ENCODE measurements at places on chromosomes 2 and 18.

- peak; percentile 47 for DNase-seq
These were observed 229.9 kb upstream of the HDAC4 start for GRCh38 chr2:239630618-239631286.

DNA sequence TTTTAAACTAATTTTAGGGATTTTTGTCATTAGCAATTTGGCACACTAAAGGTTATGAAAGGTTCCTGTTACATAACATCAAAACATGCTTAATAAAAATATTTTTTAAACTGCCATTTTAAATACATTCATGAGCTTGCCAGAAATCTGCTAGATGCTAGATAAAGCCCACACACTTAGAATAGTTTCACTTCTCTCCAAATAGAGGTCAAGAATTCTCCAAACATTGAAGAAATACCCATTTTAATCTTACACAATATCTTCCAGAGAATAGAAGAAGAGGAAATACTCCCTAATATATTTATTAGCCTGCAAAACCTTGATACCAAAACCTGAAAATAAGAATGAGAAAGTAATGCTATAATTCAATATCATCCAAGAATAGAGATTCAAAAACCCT, 247.5 kb downstream of the PTH2R start:
- no peak for DNase-seq

GRCh38 chr2:45382744-45383143, 228.3 kb downstream of the SRBD1 start:
- no peak for DNase-seq

GRCh38 chr2:78093436-78093835, 571.3 kb upstream of the LRRTM4 start:
- DNase-seq = no peak

DNA sequence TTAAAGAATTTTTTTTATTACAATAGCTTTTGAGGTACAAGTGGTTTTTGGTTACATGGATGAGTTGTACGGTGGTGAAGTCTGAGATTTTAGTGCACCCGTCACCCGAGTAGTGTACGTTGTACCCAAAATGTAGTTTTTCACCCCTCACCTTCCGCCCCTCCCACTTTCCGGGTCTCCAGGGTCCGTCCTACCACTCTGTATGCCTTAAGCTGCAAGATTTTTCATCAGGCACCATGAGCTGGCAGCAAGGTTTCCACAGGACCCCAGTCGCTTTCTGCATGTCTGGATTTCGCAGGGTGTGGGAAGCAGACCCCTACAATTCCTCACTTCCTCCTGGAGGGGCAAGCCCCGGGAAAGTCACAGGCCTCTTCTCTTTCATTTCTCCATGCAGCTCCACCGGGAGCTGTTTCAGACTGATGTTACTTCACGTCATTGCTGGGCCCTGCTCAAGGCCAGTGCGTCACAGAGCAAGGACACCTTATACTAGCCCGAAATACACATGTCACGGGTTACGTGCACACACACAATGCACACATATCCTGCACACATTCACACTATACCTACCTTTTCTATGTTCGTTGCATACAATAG, 179.1 kb downstream of the ZFP36L2 start:
- no peak for DNase-seq

DNA sequence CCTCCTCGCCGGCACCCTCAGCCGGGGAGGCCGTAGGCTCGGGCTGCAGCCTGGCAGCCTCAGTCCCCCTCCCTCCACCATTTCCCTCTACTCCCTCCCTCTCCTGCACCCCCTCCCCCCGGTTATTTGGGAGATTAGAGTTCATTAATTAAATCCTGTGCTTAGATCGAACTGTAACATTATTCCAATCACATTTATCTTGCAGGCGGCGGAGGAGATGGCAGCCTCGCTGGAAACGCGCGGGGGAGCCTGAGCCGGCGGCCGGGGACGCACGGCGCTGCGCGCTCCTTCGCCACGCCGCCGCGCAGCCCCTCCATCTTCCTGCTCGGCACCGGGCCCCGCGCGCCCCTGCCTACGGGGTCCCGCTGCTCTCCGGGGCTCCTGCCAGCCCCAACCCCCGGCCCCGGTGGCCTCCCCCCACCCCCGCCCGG, at the start of gene ST8SIA3:
Gene ST8SIA3, plus strand, starts transcription at position 287 of the 431 bp plus-strand sequence. CDS start 290 bp downstream, outside the sequence.
- peak; percentile 8 for DNase-seq

DNA sequence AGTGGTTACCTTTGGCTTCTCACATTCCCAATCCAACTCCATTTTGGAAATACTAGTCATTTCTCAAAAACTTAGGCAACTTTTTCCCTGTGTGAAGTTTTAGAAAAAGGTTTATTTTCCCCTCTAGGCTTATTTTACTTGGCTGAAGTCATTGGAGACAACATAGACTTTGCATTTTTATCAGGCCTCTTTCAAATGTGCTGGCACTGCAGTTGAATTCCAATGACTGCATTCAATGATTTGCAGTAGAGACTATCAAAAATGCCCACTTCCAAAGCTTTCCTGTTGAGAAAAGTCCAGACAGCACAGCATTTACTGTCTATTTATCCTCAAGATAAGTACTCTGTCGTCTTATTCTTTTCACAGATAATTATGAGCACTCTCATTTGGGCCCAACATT, 70.1 kb downstream of the ONECUT2 start:
- DNase-seq = no peak

- peak; percentile 27 for DNase-seq
These were observed 298.2 kb upstream of the CHST9 start for GRCh38 chr18:27483276-27483675.

GRCh38 chr18:70489571-70489970, 200.7 kb downstream of the SOCS6 start:
- no peak for DNase-seq

GRCh38 chr2:54550547-54550946, 94.4 kb downstream of the SPTBN1 start:
- DNase-seq = no peak

Data from ELF-1 (cell line).